Kidney capillary endothelial cell (primary cell): ENCODE measurements at places on chromosomes 4 and X.
A peak's percentile ranks its signal among the peaks of the same experiment; 100 is the strongest.

- DNase-seq: no peak
Measured at GRCh38 chrX:17081511-17081910, 135.1 kb downstream of the REPS2 start.

- no peak for DNase-seq
Measured at GRCh38 chrX:70549429-70549828, 104.8 kb downstream of the DLG3 start.

GRCh38 chr4:107888237-107888636, 43.1 kb upstream of the CYP2U1 start:
- no peak for DNase-seq

DNA sequence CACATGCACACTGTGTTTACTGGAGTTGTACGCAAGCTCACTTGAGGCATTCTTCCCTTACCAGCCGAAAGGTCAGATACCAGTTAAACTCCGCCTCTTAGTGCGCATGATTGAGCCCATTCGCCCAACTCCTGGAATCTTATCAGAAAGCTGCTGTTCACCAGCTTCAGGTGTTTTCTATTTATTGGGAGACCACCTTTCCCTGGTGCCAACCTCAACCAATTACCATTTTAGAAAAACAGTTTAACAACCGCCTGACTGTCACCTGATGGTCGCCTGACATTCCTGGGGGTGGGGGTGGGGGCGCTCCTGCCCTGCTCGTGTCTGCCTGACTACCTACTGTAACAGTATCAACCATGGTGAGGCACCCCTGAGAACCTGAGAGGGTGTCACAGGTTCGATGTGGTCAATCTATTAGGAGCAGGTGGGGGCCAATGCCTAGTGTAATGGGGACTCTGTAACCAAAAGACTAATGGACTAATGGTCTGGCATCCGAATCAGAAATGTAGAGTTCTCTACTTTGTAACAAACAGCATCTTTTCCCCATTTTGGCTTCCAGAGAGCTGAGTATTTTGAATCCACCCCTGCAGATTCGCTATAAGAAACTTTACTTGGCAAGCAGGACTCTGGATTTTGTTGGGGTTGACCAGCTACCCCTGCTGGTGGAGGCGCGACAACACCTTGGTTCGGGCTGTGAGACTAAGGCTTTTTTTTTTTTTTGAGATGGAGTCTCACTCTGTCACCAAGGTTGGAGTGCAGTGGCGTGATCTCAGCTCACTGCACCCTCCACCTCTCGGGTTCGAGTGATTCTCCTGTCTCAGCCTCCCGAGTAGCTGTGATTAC, 58.2 kb upstream of the ZNF157 start:
- DNase-seq: peak; percentile 16
